ENCODE measurements at places on chromosomes 4 and X. TPM values are rescaled to one million over a fixed set of nuclear protein-coding genes. Genes with fewer than 3 reads are reported as not detected.

Gene MAP3K15
- total RNA-seq = 0.21 TPM

Gene FATE1
- total RNA-seq = not detected

DNA sequence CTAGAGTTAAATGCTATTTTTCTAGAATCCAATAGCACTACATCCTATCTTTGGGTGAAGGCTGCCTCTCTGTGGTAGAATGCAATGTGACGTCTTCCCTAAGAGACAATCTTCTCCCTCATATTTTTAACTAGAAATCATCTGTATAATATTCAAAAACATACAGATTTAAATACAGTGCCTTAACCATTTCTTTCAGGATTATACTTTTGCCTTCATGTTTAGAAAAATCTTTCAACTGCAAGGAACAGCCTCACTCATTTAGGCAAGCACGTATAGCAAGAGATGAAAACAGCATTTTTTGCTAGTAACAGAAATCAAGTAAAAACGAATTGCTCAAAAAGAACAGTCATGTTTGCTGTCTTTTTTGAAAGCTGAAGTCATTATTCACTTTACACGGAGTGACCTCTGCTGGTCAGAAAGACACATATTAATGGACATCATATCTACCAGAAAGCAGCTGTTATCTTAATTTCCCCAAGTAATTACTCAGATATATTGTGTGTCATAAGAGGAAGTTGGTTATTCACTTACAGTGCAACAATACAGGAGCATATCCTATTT lies 422.3 kb downstream of the STPG2 start:
- no peak for DNase-seq

DNA sequence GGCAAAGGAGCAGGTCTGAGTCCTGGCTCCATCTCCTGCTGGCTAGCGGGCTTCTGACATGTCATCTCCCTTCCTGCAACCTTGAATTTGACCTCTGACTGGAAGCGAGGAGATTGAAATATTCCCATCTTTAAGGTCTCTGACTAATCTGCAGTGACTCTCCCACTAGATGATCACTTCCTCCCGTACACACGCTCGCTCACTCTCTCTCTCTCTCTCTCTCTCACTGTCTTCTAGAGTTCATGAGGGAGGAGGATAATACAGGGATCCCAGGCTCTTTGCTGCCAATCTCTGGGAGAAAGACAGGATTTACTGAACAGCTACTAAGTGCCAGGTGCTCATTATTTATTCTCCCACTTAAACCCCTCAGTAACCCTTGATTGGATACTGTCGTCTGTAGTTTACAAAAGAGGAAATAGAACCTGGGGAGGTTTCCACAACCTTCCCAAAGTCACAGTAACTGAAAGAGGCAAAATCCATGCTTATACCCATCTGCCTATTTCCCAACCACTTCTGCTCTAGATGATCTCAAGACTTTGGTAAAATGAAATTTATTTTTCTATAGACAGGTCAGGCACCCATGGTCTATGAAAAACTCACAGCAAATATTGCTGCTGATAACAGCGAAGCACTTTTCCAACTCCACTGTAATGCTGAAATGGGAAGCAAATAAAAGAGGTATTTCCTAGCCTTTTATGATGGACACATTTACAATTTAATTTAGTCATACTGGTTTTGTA lies 193.5 kb upstream of the C1QTNF7 start:
- no peak for DNase-seq

DNA sequence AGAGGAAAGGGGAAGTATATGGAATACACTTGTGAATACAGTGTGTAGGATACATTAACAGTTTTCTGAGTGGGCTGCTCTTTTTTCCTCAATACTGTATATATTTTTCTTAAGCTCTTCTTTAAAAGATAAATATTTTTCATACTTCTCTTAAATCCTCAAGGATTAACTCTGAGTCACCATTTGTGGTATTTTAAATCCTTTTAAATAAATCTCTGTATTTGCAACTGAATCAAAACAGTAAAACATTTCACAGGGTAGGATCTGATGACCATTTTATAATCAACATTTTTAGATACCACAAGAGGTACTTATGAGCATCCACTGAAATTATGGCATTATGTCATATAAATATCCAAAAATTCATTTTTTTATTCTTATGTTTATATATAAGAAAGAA lies 87.6 kb downstream of the GAB1 start:
- no peak for DNase-seq

Gene CTAG1B
- not detected for total RNA-seq

Gene C4orf36
- not detected for total RNA-seq

Gene TLR10
- not detected for total RNA-seq

Gene ARR3
- not detected for total RNA-seq

GRCh38 chrX:39577985-39578869 lies 519.5 kb downstream of the BCOR start:
- DNase-seq = no peak

DNA sequence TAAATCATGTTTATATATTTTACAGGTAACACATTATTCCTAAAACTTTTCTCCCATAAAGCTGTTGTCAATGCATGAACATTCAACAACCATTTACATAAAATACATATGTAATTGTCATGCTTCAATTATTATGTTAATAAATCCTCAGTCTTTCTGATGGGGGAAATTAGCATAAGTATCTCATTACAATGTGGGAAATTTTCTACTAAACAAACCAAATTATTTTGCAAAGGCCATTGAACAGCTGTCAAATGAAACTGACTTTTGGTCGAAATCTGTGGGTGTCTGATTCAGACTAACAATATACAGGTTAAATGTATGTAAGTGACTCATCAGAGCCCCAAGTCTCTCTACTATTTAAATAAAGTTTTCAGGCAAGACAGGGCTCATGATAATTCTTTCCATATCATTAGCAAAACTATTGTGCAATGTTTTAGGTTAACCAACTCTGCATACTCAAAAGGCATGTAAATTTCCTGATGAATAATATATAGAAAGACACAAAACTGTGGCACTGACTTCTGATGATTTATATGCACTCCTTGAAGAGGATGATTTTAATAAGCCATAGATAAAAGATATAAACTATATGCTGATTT lies 795.3 kb upstream of the AADAT start:
- no peak for DNase-seq

Gene MAGEA4
- not detected for total RNA-seq

DNA sequence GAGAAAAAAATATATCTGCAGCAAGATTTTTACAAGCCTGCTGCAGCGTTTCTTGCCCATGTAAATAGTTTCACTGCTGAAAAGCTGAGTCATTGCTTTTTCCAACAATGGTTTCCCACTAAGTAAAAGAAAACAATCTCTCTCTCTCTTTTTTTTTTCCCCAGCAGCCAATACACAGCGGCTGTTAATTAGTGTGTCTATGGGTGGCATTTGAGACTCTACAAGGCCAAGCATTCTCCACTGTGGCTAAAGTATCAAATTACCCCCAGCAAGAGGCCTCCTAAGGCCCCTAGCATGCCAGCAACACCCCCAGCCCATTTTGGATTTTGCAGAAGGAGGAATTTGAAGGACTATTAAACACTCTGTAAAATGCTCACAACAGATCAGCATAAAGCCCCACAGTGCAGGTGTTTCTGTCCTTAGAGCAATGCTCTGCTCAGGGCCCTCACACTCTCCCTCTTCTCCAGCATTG lies 837.4 kb downstream of the TRIML1 start:
- no peak for DNase-seq

DNA sequence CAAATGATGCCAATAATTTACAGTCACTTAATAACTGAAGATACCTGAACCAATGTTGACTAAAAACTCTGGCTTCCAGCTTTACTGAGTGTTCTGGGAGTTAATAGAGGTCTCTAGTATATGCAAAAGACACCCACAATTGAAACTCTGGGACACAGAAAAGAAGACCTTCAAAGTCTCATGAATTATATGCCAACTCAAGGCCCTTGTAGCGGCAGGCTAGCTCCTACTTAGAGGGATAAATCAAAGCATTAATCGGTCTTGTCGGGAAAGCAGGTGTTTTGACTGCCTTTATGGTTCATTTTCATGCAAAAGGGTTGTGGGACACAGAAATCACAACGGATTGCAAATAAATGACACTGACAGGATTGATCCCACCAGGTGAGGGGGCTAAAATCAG lies 55.9 kb downstream of the PCDH18 start:
- no peak for DNase-seq

Gene HERC5
- total RNA-seq = 0.32 TPM

GRCh38 chr4:70614184-70614555 lies 14.4 kb upstream of the ENAM start:
- DNase-seq = no peak

DNA sequence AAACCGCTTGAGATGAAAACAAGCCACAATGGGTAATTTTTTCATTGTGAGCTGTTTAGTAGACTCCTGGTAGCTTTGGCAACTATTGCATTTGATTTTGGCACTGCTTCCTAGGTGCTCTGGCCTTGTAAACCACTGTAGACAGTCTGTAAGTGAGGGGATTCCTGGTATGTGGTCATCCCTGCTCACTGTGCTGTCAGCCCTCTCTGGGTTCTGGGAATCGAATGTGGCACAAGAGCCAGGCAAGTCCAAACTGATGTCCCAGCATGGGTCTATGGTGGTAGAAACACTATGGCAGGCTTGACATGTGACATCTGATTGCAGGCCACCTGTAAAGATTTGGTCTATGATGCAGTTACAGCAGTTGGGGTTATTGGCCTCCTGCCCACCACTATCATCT lies 2.5 kb downstream of the USP51 start:
- peak; percentile 45 for DNase-seq

DNA sequence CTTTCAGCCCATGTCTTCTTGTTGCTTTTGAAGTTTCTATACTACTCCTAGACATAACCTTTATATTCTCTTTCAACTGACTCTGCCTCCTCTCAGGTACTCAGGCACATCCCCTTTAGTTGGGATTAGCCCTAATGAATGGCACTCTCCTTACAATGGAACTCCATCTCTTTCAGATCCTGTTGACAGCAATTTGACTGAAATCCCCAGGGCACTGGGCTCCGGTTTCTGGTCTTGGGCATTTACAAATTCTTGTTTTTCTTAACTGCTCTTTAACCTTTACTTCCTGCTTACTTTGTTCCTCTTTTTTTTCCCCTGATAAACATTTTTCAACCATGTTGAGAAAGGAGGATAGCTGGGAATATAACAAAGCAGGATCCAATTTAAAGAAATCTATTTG lies 68.9 kb downstream of the ENOX2 start:
- no peak for DNase-seq

Gene HDAC8
- 41.1 TPM for total RNA-seq

DNA sequence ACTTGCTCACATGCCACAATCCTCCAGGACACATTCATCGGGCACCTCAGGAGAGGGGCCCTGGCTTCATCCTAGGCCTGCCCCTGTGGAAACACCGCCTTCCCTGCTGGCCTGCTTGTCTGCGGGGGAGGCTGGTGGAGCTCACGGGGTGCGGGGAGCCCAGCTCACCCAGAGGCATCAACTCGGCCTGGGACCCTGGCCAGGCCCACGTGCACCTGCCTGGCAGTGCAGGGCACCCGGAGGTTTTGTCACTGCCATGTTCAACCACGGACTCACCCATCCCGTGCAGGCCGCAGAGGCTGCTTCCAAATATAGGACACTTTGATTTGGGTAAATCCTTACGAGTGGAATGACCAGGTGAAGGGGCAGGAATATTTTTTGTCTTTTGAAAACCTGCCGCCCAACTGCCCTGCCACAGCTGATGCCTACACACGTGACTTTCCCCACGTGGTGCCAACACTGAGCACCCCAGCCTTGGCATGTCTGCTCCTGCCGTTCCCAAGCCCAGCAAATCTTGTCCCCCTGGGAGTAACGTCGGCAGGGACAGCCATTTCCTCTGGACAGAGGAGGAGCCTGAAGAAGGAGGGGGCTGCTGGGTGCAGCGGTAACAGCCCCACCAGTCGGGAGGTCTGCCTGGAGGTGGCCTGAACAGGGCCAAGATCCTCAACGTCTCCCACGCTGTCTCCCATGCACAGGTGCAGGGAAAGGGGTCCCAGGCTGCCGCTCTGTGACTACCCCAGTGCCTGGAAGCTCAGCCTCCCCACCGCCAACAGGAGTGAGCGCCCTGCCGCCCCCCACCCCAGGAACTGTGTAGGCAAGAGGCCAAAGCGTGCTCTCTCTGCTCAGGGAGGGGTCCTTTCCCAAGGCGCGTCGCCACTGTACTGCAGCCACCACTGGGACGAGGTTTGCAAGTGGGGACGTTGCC lies 8.5 kb downstream of the MXD4 start:
- peak; percentile 57 for DNase-seq

DNA sequence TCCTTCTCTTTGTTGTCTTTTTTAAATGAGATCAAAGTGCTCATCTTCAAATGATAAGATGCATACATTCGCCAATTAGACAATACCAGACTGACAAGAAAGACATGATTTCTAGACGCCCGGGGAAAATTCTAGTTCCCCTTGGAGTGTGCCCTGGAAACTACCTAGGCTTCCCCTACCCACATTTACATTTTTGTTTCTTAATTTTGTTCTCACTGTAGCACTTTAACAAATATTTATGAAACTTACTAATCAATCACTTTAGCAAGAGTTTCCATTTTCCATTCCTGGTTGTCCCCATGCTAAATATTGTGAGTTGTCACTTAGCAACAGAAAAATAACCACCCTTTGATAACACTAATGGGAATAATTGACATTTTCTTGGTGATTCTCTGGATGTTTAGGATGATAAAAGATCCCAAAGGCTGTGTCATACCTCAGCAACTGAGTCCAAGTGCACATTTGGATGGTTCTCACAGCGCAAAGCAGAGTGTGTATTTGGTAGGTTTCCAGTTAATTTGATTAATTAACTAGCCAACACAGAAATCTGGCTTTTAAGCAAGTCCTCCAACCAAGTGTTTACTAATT lies 69.6 kb downstream of the FGFBP1 start:
- no peak for DNase-seq

Gene IQSEC2
- total RNA-seq = 43.3 TPM

GRCh38 chr4:122542411-122543236 lies 78.2 kb downstream of the IL21 start:
- DNase-seq = no peak

Gene IL15
- 11.5 TPM for total RNA-seq

DNA sequence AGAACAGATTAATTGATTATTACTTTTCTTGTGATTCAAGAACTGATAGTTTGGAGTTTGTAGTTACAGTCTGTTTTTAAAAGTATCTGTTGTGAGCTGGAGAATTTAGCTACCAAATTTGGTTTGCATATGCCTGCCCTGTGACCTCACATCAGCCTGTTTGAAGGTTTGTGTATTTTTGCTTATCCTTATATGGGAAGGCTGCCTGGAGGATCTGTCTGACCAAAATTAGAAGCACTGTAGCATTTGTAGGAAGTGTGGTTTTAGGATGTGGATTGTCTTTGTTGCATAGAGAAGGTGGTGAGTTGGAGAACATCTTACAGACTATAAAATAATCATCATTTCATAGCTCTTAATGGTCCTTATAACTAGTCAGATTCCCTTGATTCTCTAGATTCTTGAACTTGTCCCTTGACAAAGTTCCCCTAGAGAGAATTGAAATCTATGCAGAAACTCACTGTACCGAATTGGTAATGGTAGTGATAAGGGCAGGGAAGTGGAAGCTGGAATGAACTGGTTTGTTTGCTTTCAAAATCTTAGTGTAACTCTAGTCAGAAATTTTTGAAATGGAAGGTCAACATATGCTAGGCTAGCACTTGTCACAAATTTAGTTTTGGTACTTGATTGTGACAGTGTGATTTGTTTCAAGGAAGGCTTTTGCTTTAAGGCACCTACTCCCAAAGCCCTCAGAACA lies 57.3 kb downstream of the SH3BGRL start:
- DNase-seq = no peak

All from ascending aorta (tissue), 2 donors.